ENCODE measurements at places on chromosomes 5 and 9.

- DNase-seq = no peak
Observed at GRCh38 chr9:122197882-122198281, 30.9 kb downstream of the LHX6 start.

- DNase-seq = no peak
Observed at GRCh38 chr5:24849210-24849609, 204.4 kb upstream of the CDH10 start.

- no peak for DNase-seq
Observed at GRCh38 chr5:45417285-45417998, 278.7 kb downstream of the HCN1 start.

- DNase-seq = no peak
Observed at GRCh38 chr5:173907686-173908371, 19.7 kb downstream of the CPEB4 start.

DNA sequence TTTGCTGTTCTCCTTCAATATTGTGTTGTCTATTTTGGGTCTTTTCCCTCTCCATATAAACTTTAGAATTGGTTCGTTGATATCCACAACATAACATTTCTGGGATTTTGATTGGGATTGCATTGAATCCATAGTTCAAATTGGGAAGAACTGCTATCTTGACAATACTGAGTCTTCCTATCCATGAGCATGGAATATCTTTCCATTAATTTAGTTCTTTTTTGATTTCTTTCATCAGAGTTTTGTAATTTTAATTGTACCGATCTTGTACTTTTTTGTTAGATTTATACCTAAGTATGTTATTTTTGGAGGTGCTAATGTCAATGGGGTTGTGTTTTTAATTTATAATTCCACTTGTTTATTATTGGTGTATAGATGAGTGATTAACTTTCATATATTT lies 135.1 kb downstream of the NR3C1 start:
- DNase-seq = no peak

DNA sequence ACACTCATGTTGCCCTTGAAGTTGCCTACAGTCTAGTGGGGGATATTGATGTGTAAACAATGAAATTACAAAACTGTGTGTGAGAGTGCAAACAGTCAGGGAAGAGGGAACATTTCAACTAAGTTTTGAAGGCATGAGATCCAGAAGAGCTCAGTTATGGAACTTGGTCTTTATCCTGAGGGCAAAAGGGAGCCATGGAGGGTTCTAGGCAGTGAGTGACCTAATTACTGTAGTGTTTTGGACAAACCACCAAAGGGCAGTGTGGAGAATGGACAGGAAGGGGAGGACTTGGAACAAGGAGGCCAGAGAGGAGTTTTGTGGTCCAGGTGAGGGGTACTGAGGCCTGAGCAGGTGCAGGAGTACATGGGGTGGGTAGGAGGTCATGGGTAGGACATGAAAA lies 143.7 kb upstream of the SMIM23 start:
- DNase-seq = no peak

GRCh38 chr9:69204849-69205248 lies 30.8 kb downstream of the TJP2 start:
- DNase-seq = no peak

- no peak for DNase-seq
Observed at GRCh38 chr5:118989816-118990215, 1.5 kb upstream of the DTWD2 start.

- DNase-seq = peak; percentile 54
Observed at GRCh38 chr5:9046756-9047481, 499.0 kb downstream of the SEMA5A start.

- DNase-seq = no peak
Observed at GRCh38 chr5:60410427-60410826, 289.5 kb downstream of the DEPDC1B start.

DNA sequence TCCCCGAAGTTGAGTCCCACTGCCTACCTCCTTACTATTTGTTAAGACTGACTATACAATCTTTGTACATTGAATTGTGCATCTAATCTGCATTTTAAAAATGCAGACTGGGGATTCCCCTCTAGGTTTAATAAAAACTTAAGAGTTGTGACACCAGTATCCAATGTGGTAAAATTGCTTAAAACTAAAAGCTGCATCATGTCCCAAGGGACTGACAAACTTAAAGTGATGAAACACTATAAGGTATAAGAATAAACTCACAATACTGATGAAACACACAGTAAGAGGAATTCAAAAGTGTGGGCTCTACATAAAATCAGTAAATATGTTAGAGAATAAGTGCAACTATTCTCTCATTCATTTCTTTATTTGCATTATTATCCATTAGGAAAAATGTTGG lies 1905.1 kb downstream of the MAT2B start:
- DNase-seq = no peak

GRCh38 chr5:137737349-137738131 lies 1.7 kb upstream of the KLHL3 start:
- no peak for DNase-seq

GRCh38 chr5:83099445-83099844 lies 22.1 kb downstream of the XRCC4 start:
- DNase-seq = no peak

- DNase-seq = no peak
Observed at GRCh38 chr5:65341835-65342234, 139.9 kb downstream of the ADAMTS6 start.

DNA sequence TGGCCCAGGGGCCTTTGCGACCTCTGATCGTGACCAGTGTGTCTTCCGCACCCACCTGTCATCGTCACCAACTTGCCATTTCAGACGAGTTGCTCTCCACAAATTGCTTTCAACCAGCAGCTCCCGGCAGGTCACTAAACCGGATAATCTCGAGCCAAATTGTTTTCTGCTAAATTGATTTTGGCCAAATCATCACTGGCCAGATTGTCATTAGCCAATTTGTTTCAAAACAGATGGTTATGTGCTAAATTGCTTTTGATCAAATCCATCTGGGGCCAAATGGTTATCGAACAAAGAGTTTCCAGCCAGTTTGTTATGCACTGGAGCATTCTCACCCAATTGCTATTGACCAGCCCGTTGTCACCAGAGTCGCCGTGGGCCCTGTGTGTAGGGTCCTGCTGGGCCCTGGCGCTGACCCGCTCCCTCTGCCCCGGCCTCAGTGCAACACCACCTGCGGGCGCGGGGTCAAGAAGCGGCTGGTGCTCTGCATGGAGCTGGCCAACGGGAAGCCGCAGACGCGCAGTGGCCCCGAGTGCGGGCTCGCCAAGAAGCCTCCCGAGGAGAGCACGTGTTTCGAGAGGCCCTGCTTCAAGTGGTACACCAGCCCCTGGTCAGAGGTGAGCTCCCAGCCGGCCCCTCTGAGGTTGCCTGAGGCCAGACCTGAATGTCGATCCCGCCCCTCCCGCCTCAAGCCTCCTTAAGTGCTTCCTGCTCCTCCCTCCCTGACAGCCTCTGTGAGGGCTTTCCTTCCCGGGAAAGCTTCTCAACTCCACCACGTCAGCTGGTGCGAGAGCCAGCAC lies 35.6 kb downstream of the ADAMTSL2 start:
- no peak for DNase-seq

- peak; percentile 64 for DNase-seq
Observed at GRCh38 chr9:76255781-76256455, 138.3 kb downstream of the RFK start.

DNA sequence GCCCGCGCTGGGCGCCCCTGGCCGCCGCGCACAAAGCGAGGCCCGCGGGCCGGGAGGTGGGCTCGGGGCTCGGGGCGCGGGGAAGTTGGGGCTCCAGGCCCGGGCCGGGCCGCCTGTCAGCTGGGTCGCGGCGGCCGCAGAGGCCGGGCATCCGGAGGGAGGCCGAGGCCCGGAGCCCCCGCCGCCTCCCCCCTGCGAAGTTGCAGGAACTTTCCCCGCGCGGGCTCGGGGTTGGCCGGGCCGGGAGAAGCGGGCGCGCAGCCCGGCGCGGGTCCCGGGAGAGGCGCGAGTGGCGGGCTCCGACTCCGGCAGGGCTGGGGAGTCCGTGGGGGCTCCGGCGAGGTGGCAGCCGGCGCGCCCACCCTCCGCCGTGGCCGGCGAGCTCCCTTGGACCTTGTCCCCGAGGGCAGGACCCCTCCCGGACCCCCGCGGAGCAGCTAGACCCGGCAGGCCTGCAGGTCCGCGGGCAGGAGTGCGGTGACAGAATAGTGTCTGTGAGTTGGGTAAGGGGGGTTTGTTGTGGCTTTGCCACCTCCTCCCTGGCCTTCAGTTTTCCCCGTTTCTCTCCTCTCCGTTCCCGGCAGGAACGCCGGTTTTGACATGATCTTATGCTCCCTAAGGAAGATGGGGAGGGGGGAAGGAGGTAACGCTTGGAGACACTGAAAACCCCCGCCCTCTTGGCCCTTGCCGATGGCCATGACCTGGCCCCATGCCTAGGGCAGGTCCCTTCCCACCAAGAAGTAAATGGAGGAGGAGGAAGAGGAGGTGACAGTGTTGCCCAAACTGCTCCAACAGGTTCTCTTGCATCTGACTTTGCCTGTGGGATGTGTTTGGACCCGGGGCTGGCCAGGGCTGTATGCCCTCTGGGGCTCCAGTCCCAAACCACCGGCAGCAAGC lies 942 bp downstream of the PHF2 start:
- no peak for DNase-seq

DNA sequence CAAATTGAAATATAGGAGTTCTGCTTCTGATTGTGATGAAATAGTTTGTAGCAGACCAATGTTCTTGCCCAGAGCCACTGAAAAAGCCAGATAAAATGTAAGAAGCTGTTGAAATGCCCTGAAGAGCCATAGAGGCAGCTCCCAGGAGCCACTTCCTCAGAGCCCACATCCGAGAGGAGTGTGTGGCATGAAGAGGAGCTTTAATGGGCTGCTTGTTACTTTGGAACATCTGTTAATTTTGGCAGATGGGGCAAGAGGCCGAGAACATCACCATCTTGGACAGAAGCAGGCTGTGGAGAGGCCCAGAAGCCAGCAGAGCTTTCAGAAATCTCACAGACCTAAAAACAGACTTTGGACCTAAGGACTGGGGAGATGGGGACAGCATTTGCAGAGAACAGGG lies 370.8 kb downstream of the GADD45G start:
- DNase-seq = no peak

Data from fibroblast of skin of left quadriceps (primary cell).